ENCODE measurements at places on chromosomes 7 and 10.
A peak's percentile ranks its signal among the peaks of the same experiment; 100 is the strongest.

- no peak for DNase-seq
Measured at GRCh38 chr10:109327266-109327665, 596.0 kb downstream of the XPNPEP1 start.

GRCh38 chr10:5978230-5978489 is 817 bp upstream of the IL15RA start:
- no peak for DNase-seq

DNA sequence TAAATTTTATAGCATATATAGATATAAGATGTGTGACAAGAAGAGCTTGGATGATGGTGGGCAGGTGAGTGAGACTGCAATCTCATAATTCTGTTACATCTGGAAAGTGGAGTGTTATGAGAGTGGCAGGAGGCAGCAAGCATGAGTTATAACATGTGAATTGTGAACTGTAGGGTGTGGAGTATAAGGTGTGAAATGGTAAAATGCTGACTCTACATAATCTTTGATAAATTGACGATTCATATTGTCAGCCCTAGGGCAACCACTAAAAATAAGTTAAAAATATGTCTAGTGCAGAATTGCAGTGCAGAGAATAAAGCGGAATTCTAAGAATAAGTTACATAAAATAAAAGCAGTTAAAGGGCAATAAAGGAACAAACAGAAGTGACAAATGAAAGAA is 74.8 kb upstream of the AKR1E2 start:
- DNase-seq = no peak

- no peak for DNase-seq
Measured at GRCh38 chr7:22647451-22648257, 79.3 kb upstream of the IL6 start.

DNA sequence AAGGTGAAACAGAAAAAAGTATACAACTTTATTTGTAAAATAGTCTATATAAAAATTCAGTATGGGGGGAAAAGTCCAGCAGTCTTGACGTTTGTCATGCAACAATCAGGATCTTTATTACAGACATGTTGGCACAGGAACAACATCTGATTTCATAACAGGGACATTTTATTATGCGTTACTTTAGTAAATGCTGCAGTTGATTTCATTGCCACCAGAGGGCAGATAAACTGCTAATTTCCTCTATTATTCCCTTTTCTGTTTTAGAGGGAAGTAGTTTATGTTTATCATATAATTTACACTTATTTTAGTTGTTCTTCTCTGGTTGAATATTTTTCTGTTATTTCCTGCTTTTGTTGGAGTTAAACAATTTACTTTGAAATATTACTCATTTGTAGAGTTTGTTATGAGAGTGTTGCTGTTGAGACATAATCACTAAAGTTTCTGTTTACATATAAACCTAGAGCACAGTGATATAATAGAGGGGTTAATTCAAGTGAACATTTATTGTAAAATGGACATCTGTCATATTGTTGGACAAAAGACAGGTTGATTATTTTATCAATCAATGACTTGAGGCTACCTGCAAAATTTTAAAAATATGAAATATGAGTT is 3.3 kb downstream of the PLXDC2 start:
- DNase-seq = no peak

DNA sequence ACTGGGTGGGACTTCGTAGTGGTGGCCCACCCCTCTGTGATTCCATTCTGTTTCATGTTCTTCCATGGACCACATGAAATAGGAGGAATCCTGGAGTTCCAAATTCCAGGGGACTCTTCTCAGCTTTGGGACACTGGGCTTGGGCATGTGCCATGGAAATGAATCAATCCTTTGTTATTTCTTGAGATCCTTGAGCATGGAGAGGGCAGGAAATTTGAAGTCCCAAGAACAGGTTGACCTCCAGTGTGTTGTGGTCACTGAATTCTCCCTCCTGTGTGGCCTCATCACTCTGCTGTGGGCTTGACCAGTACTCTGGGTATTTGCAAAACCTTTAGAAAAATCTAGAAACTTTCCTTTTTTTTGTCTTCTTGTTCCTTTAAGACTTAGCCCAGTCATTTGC is 22.7 kb downstream of the TACR2 start:
- DNase-seq = no peak

DNA sequence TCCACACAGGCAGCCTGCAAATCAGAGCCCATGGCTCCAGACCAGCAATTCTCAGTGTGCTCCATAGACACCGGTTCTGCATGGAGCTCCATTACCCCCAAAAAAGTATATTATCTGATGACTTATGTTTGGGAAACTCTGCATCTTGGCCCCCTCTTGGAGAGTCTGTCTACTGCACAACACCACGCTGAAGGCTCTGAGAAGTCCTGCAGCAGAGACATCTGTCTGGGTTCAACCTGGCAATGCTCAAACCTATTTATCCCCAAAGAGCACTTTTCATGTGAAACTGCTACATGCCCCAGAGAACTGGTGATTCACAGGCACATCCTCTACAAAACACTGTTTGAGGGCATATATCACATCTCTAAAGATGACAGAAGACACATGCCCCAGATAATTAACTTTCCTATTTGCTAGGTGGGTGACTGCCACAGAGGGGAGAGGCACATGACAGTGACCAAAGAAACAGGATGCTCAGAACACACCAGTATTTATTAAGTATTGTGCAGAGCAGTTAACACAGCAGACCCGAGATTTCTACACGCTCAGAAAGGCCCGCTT is 83.8 kb downstream of the DLG5 start:
- no peak for DNase-seq

GRCh38 chr10:113326160-113327111 is 226.4 kb upstream of the HABP2 start:
- DNase-seq = no peak

DNA sequence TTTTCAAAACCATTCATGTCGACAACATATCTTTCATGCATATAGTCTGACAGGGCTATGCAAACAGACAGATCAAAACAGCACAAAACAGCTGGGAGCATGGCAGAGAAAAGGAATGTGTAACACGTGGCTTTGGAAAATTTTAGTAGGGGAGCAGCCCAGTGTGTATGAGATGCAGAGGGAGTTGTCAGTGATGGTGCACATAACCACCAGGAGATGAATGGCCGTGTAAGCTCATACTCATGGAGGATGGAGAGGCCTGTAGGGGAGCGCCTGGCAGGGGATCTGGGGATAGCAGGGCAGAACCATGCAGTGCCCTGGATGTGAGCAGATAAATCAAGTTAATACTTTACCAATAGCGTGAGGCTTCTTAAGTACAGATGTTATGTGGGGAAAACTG is 45.7 kb downstream of the RHOBTB1 start:
- no peak for DNase-seq

DNA sequence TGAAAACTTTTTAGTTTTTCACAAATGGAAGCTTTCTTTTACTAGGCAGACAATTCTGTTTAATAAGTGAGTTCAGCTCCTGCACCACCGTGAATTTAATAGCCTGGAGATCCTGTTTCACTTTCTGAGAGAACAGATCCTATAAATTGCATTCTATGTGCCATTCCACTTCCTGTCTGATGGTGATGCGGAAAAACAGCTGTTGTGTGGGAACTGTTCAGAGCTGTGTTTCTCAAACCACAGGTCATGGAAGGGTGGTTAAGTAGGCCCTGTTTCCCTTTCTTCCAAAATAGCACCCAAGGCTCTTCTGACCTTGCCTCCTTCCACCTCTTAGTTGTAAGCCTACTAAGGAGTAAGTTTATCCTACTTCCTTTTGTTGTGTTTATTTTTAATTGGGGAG is 97.2 kb upstream of the DKK1 start:
- no peak for DNase-seq

DNA sequence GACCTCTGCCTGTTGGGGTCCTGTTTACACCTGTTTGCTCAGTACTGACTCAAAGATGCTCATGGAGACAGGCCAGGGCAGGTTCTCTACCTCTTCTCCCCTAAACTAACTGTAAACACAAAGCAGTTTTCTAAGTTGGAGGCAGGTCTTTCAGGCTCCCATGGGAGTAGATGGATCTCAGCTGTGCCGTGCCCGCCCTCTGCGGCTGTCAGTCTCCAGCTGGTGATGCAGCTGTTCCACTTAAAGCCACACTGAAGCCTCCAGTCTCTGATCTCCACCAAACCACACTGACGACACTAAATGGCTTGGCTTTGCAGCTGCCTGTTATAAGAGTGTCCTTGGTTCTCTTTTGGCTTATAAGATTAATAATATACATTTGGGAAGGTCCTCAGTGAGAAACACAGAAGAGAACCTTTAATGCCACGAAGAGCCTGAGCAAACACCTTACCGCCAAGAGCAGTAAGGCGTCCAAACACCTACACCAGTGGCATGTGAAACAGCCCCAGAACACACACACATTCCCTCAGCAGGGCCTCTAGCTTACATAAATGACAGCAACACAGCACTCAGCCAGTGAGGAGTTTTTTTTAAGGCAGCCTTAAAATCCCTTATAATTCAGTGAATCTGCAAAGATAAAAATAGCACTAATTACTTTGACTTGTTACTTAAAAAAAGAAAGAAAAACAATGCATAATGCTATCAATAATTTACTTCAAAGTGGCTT is 60.4 kb upstream of the KCNIP2 start:
- peak; percentile 40 for DNase-seq

- DNase-seq = peak; percentile 8
Measured at GRCh38 chr10:31619531-31620061, 300.6 kb downstream of the ZEB1 start.

DNA sequence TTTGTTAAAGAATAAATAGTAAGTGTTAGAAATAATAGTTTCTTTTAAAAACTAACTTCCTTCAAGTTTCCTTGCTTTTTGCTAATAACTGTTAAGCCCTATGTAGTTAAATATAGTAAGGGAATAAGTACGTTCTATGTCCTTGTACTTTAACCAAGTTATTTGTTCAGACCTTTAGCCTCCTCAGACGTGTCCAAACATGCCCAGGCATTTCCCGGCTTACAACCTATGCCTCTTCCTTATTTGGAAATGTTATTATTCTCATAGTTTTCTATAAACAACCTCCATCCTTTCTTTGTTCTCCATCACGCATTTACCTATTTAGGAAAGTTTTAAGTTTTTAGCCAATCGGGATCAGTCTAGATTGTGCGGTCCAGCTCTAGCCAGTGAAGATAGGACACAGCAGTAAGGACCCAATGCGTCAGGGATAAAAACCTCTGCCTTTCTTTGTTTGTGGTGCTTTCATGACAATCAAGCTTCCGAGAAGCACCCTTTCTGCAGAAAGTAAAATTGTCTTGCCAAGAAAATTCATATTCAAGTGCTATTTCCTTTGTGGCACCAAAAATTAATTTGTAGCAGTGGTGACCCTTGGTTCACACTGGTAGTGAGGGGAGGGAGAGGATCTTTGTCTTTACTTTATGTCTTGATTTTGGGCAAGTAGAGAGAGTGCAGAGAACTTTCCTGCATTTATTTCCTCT is 851.3 kb upstream of the POM121L12 start:
- no peak for DNase-seq

DNA sequence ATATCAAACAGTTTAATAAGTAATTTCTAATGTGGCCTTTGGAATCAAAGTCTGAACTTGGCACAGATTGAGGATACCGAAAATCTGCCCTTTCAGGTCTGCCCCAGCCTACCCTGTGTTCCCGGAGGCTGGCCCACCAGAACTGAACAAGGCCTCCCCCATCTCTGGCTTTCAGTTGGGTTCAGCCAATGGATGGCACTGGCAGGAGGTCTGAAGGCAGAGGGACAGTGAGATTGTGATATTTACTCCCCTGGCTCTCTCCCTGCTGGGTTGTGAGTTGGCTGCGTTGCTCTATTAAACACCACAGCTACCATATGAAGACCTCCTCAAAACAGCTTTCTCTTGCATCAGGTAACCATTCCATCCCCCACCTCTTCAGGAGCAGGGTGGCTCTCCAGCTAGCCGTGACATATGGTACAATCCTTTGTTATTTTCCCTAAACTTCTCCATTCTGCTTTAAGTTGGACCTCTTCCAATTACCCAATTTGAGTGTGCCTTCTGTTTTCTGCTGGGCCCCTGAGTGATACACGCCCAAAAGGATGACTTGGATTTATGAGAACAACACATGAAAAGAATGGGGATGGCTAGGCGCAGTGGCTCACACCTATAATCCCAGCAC is 28.1 kb downstream of the DNMBP start:
- peak; percentile 85 for DNase-seq

DNA sequence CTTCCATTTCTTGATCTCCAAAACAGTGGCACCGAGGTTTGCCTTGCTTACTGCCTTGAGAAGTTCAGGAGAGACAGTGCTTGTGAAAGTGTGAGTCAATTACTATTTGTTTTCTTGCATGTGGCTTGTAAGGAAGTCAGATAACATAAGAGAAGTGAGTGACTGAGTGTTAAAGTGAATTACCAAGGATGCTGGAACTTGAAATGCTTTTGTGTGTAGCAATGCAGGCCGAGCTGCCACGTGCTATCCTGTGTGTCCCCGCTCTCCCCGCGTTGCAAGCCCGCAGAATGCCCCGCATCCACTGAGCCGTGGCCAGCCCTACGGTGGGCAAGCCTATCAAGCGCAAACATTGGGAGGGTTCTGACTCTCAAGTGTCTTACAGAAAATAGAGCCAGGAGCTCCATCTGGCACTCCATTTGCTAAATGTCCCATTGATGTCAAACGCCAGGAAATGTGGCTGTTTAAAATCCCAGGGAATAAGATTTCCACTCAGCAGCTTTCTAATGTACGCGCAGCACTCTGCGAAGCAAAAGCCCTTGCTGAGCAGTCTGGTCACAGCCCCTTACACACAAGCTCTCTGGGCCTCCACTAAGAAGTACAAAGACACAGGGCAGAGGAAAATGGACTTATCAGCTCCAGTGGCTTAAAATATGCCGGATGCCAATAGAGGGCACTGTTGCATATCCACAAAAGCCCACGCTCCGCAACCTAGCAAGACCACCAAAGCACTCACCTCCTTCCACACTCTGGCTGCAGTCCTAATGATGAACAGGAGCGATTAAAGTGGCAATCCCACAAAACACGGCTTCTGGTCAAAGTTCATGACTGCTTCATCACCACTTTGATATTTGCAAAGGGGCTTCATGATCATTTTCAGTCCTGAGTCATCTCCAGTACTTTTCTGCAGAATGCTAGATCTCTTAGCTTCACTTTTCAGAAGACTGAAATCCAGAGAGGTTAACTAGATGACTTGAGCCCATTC is 158.0 kb upstream of the ITGB1 start:
- peak; percentile 76 for DNase-seq

DNA sequence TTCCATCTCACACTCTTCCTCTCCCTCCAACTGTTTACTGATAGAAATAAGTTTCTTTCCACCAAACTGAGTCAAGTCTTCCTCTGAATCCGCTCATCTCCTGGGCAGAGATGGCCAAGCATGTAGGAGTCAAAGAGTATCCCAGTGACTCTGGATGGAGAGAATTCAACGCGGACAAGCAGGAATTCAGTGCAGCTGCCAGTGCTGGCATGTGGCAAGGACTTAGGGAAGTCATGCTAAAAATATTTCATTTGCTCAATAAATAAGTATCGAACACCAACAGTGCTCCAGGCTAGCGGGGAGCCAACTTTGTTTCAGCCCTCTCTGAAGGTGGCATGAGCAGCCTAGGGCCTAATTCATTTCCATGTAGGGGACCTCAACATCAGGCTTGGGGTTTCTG is 351.6 kb upstream of the ZMIZ1 start:
- no peak for DNase-seq

DNA sequence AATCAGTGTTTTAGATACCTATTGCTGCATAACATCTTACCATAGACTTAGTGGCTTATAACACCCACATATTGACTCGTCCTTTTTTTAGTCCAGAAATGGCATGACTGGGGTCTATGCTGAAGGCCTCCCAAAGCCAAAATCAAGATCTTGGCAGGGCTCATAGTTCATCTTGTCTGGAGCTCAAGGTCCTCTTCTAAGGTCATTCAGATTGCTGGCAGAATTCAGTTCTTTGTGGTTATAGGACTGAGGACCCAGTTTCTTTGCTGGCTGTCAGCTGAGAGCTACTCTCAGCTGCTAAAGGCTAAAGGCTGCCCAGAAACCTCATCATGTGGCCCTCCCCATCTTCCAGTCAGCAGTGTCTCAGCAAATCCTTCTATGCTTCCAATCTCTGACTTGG is 165.5 kb downstream of the FAM107B start:
- DNase-seq = no peak
